ENCODE measurements at places on chromosomes 11 and 22.

DNA sequence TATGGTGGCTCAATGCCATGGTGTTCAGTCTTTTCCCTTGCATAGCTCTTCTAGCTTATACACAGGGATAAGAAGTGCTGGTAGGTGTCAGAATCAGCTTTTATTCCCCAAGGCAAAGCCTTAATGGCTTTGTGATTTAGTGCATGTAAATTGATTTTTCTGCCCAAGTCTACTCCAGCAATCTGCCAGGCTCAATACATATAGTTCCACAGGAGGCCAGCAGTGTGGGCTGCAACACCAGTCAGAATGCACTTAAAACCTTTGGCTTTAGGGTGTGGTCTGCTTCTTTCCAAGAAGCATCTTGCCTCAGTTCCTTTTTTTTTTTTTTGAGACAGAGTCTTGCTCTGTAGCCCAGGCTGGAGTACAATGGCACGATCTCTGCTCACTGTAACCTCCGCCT lies 14.5 kb upstream of the CAPRIN1 start:
- no peak for DNase-seq

- no peak for DNase-seq
Measured at GRCh38 chr22:46584081-46584921, 35.9 kb upstream of the GRAMD4 start.

DNA sequence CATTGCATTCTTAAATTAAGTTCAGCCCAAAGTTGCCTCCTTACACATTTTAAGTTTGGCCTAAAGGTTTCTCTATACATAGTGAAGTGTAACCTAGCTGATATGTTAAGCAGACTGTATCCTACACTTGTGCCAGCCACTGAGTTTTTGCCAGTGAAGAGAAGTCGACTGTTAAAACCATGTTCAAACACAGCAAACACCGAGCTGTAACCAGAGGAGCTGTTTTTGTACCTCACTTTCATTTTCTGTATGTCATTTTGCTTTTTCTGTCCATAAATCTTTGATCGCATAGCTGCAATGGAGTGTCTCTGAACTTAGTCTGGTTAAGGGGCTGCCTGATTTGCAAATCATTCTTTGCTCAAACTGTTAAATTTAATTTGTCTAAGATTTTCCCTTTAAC lies 403.7 kb downstream of the LUZP2 start:
- DNase-seq: no peak

- DNase-seq: no peak
Measured at GRCh38 chr11:108338750-108339149, 115.9 kb downstream of the ATM start.

DNA sequence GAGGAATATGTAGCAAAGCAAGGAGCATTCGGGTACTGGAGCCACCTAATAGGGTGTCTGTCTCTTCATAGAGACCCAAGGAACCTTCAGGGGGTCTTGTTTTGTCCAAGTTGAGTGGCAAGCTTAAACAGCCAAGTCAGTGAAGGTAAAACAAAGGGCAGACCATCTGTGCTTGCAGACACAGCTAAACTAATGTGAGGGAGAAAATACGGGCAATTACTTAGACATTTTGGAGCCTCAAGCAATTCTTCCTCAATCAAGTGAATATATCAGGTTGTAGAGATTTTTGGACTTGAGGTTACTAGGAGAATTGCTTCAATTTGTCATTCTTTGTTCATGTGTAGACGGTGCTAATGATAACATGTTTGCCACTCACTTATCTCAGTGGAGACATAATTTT lies 148.2 kb upstream of the ARHGAP20 start:
- no peak for DNase-seq

GRCh38 chr11:66951135-66951534 lies 7.0 kb downstream of the PC start:
- no peak for DNase-seq

- DNase-seq: peak; percentile 23
Measured at GRCh38 chr11:47399860-47400767, 8.3 kb upstream of the SLC39A13 start.
